NCI-H1436 treated with DMSO at 0.1 percent for 48 hours (cell line): ENCODE measurements at places on chromosomes 11 and 22.

- no peak for DNase-seq
Observed at GRCh38 chr22:50299785-50300619, 7.4 kb downstream of the PLXNB2 start.

DNA sequence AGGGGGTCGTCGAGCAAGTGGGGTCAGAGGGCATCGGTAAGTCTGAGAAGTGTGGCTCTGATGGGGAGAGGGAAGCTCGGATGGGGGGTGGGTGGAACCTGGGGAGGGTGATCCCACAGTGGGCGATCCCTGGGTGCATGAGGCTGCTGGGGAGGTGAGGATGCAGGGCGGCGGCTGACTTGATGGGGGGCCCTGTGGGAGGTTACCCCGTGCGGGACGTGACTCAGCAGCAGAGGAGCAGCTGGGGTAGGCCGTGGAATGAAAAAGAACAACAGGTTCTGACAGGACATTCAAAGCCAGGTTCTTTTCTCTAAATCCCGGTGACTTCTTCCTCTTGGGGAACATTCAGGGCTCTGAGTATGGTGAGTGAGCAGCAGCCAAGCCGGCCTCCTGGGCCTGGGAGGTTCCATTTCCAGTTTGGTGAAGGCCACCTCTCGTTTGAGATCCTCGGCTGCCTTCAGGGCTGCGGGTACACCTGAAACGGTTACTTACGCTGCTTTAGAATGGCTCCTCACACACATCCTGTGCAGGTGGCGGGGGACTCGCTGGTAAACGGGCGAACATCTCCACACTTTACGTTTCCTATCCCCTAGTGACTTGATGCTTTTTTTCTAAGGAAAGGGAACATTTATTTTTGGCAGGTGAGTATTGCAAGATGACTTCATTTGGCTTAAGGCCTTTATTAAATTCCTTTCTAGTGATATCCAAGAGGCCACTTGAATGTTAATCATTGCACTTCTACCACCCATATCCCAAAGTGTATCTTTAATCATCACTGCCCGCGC, 278.2 kb downstream of the TBC1D22A start:
- DNase-seq, result no peak

GRCh38 chr11:27097551-27097950, 56.9 kb downstream of the BBOX1 start:
- no peak for DNase-seq

- no peak for DNase-seq
Observed at GRCh38 chr11:126991596-126991995, 9.0 kb downstream of the KIRREL3 start.

GRCh38 chr22:47107431-47107830, 345.0 kb downstream of the TBC1D22A start:
- no peak for DNase-seq

- no peak for DNase-seq
Observed at GRCh38 chr11:102831128-102831488, 12.3 kb downstream of the MMP3 start.

GRCh38 chr11:23473782-23474181, 613.5 kb upstream of the CCDC179 start:
- DNase-seq, result no peak

DNA sequence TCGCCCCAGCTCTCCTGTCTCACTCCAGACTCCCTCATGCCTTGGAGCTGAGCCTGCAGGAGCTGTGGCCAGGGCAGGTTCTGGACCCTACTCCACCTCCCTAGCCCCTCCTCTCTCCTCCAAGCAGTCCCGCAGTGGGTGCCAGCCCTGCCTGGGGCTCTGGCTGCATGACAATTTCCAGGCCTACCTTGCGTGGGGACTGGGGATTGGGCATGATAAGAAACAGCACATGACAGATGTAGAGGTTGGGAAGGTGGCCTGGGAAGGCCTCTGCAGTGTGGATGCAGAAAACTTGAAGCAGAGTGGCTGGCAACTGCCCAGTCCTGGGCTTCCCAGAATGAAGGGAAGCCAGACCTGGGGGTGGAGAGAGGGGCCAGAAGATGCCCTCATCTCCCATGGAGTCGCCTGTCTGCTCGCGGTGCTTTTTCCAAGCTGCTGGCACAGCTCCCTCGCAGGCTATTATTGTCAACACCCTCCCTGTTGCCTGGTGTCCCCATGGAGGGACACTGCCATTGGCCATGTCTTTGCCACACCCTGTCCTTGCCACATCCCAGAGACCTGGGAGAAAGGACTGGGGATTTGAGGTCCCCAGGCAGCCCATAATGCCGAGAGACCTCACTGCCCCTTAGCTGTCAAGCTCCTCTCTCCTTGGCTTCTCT, 48.9 kb upstream of the CDON start:
- DNase-seq, result no peak

- DNase-seq, result no peak
Observed at GRCh38 chr11:70481625-70482528, 83.5 kb downstream of the CTTN start.

DNA sequence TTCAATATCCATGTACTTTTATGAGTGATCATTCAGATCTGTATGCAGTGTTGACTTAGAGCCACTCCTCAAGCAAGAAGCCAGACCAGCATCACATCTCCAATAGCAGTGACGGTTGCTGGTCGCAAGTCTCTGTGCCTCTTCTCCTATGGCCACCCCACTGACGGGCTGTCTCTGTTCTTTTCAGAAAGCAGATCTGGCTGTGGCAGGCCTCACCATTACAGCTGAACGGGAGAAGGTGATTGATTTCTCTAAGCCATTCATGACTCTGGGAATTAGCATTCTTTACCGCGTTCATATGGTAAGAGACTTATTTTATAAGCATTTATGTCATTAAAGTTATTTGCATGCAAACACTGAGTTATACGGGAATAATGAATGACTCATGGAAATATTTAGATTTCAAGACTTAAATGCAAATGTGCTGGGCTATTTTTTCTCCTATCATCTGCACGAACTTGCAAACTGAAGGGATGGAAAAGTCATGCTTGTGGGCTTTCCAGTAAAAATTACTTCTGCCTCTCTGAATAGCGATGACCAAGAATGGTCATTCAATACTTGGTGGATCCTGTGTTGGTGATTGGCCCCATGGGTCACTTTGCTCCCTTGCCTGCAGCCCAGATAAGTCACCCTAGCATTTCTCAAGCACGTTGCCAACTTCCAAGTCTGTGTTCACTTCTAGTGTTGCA, 83.6 kb upstream of the TBCEL start:
- DNase-seq, result no peak

- DNase-seq, result no peak
Observed at GRCh38 chr11:1483445-1483961, 3.1 kb downstream of the MOB2 start.

- no peak for DNase-seq
Observed at GRCh38 chr11:45104790-45105084, 41.7 kb upstream of the PRDM11 start.

DNA sequence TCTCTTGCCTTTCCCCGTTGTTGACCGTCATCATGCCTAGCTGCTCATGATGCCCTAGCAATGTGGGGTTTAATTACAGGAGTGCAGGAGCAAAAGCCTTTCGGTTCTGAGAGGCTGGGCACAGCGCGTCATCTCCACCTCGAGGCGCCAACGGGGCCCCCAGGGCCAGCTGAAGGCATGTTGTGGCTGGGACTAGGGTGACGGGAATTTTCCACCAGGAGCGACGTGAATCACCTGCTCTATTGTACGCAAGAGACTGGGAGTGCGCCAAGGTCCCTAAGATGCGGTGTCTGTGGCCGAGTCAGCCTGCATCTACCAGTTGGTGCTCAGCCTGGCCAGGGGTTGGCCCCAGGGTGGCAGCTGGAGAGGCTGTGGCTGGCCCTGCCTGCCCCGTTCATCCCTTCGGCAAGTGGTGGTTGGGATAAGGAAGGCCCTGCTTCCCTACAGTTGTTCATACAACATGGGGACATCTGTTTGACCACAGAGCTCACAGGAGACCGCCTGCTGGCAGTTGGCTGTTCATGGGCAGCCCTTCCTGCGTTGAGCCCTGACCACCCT, 1175.6 kb downstream of the BRD1 start:
- no peak for DNase-seq
